ENCODE measurements at places on chromosomes 6 and 20.

- peaks cover 10% of the 10 kb centered on the region for H3K4me1 ChIP-seq
- no peak overlapping the region for H3K4me3 ChIP-seq
- no peak overlapping the region for H3K27ac ChIP-seq
- no peak for DNase-seq
These were observed 80.6 kb downstream of the GJA10 start for GRCh38 chr6:89974834-89975233.

DNA sequence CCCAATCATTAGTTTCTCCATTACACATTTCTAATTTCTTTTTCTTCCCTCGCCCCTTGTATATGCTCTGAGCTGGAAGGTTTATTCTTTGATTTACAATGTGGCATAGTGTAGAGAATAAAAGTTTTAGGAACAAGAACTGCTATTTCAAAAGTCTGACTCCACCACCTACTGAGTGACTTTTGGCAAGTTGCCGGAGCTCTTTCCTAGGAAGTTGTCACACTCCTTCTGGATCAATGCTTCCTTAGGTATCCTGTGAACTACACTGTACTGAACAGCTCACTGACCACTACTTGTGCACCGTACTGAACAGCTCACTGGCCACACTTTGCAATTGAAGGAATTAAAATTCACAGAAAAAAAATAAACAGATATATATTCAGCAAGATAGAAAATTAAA, 458.2 kb downstream of the FRK start:
- H3K4me1 ChIP-seq: no peaks in the 10 kb centered on the region
- no peaks in the 10 kb centered on the region for H3K27me3 ChIP-seq
- H3K36me3 ChIP-seq: no peaks in the 10 kb centered on the region
- no peak overlapping the region for H3K4me3 ChIP-seq
- H3K27ac ChIP-seq: no peak overlapping the region

- H3K36me3 ChIP-seq: peaks cover 4% of the 10 kb centered on the region
- H3K27ac ChIP-seq: peak overlapping the region; percentile 81
- no peaks in the 10 kb centered on the region for H3K27me3 ChIP-seq
- DNase-seq: no peak
- peaks cover 66% of the 10 kb centered on the region for H3K4me1 ChIP-seq
These were observed 43.4 kb downstream of the RALY start for GRCh38 chr20:34037121-34037520.

DNA sequence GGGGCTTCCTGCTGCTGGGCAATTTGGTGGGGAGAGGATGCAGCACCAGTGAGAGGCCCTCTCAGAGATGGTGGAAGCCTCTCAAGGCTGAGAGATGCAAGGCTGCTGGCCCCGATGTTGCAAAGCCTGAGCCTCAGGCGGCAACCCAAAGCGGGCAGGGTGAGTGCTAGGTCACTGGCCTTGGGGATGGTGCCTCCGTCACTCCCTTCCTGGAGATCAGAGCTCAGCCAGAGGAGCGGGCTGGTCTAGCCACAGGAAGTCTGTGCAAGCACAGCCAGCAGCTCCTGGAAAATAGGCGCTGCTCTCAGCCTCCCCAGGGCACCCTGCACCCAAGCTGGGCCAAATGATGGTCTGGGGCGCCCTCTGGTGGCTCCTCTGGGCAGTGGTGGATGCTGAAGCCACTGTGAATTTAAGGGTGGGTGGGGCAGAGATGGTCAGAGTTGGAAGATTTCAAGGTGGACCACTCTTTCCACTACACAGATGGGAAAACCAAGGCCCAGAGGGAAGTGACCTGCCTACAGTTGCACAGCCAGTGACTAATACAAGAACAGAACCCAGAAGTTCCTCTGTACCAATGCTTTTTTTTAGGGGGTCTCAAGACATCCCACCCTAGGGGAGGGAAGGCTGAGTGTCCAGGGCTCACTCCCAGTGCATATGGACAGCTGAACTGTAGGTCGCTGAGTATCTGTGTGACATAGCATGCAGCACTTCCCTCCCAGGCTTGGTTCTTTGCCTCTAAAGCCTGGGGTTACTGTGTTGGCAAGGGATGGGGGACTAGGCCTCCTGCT, 20.8 kb downstream of the C20orf203 start:
- peak overlapping the region; percentile 16 for H3K27ac ChIP-seq
- H3K4me3 ChIP-seq: peak overlapping the region; percentile 55
- peak; percentile 85 for DNase-seq
- no peaks in the 10 kb centered on the region for H3K36me3 ChIP-seq

DNA sequence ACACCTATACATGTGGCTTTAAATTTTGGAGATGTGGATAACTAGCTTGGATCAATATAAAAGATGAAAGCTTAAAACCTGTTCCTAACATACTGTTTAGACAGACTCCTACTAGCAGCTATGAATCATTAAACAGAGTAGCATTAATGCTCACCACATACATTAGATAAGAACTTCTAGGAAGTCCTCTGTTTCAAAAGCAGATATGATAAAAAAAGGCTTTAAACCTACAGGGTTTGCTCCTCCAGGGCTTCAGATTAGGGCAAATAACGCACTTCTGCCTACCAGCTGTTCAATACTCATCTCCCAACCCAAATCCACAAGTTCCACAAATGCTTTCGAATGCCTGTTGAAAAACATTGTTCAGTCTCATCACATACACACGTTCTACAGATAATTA, 1.5 kb downstream of the REPS1 start:
- peaks cover 28% of the 10 kb centered on the region for H3K4me1 ChIP-seq
- peak overlapping the region; percentile 97 for H3K4me3 ChIP-seq
- no peaks in the 10 kb centered on the region for H3K27me3 ChIP-seq
- no peaks in the 10 kb centered on the region for H3K36me3 ChIP-seq

DNA sequence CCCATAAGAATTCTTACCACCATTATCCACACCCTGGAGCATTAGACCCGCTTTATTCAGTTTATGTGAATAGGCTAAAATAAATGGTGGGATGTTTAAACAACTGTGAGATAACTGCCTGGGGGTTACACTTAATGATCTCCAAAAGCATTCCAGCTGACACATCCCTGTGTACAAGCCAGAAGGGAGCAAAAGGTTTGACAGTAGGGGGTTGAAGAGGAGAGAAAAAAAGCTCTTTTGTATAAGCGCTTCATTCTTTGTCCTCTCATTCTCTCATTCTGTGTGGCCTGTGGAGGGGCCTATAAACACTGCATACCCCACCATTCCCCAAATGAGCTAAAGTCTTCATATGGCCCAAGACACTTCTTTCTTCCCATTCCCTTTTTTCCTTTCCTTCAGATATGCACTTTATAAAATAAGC, 30.8 kb upstream of the COL21A1 start:
- H3K27ac ChIP-seq: no peak overlapping the region
- no peaks in the 10 kb centered on the region for H3K4me1 ChIP-seq
- no peaks in the 10 kb centered on the region for H3K36me3 ChIP-seq
- no peak overlapping the region for H3K4me3 ChIP-seq
- no peaks in the 10 kb centered on the region for H3K27me3 ChIP-seq

GRCh38 chr6:26195924-26196845, 109.0 kb downstream of the HFE start:
- H3K36me3 ChIP-seq: no peaks in the 10 kb centered on the region
- DNase-seq: no peak
- H3K4me1 ChIP-seq: peaks cover 43% of the 10 kb centered on the region
- H3K27ac ChIP-seq: peak overlapping the region; percentile 99
- peak overlapping the region; percentile 94 for H3K4me3 ChIP-seq
- no peaks in the 10 kb centered on the region for H3K27me3 ChIP-seq

- no peak overlapping the region for H3K4me3 ChIP-seq
- DNase-seq: no peak
- peaks cover 2% of the 10 kb centered on the region for H3K36me3 ChIP-seq
- no peaks in the 10 kb centered on the region for H3K27me3 ChIP-seq
These were observed 37.1 kb downstream of the QRSL1 start for GRCh38 chr6:106666282-106667021.

GRCh38 chr6:160174681-160175080, 53.1 kb downstream of the SLC22A1 start:
- DNase-seq: no peak
- no peak overlapping the region for H3K4me3 ChIP-seq
- no peak overlapping the region for H3K27ac ChIP-seq
- H3K27me3 ChIP-seq: peaks cover 35% of the 10 kb centered on the region
- H3K36me3 ChIP-seq: peaks cover 2% of the 10 kb centered on the region

DNA sequence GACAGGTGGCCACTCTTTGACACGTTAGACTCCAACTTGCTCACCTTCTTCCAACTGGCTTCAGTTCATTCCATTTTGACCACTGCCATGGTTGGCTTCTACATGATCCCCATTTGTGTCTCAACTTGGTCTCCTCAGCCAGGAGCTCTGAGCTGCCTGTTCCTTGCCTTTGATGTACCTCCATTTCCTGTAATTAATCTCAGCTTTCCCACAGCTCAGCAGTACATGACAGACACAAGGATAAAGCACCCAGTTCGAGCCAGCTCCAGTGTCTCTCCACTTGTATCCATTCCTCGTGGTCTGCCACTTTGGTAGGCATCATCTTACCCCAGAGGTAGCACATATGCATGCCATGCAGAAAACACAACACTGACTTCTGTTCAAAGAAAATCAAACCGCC, 161.0 kb downstream of the TSHZ2 start:
- DNase-seq: no peak
- H3K36me3 ChIP-seq: peaks cover 2% of the 10 kb centered on the region
- no peak overlapping the region for H3K27ac ChIP-seq
- H3K4me3 ChIP-seq: no peak overlapping the region
- H3K4me1 ChIP-seq: peaks cover 15% of the 10 kb centered on the region

GRCh38 chr6:90536520-90536919, 50.4 kb downstream of the MAP3K7 start:
- H3K27ac ChIP-seq: no peak overlapping the region
- DNase-seq: no peak
- H3K4me1 ChIP-seq: peaks cover 12% of the 10 kb centered on the region
- peaks cover 6% of the 10 kb centered on the region for H3K36me3 ChIP-seq

DNA sequence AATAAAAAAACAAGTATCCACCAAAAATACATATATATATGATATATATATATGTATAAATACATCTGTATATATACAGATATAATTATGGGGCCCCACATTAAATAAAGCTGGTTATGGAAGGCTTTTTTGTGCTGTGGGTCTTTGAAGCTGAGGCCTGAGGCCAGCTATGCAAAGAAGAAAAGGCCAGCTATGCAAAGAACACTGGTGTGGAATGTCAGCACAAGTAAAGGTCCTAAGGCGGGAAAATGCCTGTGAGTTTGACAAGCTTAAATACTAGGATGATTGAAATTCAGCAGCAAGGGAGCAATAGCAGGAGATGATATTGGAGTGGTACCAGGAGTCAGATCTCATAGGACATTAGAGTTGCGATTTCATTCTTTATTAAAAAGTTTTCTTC, 25.2 kb downstream of the ADGRF1 start:
- no peak overlapping the region for H3K4me3 ChIP-seq
- no peaks in the 10 kb centered on the region for H3K36me3 ChIP-seq
- no peaks in the 10 kb centered on the region for H3K4me1 ChIP-seq
- H3K27me3 ChIP-seq: peaks cover 12% of the 10 kb centered on the region
- H3K27ac ChIP-seq: no peak overlapping the region

- H3K27ac ChIP-seq: no peak overlapping the region
- H3K27me3 ChIP-seq: no peaks in the 10 kb centered on the region
- H3K4me3 ChIP-seq: no peak overlapping the region
- H3K36me3 ChIP-seq: no peaks in the 10 kb centered on the region
- DNase-seq: no peak
These were observed 67.9 kb downstream of the ZHX3 start for GRCh38 chr20:41249411-41250281.

Data from T-helper 17 cell (primary cell).